ENCODE measurements at places on chromosomes 7 and 10.

GRCh38 chr10:92420546-92421275 lies 129.7 kb downstream of the MARCHF5 start:
- no peak for DNase-seq

DNA sequence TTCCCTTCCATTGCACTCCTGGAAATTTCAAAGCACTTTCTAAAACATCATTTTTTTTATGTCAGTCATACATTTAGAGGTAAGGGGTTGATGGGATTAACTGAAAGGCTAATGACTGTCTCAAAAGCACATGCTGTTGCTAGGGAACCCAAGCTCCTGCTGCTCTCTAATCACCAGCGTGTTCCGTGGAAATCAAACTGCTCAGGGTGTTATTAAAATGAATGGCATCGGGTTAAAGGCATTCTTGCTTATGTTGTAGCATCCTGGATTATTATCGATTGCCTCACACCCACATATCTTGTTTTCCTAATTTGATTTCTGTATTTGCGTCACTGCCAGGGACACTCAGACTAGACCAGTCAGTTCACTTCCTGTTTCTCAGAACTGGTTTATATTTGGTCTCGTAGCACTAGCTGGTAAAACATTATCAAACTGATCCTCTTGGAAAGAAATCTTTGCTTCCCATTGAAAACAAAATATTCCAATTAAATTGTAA lies 216.5 kb upstream of the MKLN1 start:
- no peak for DNase-seq

- no peak for DNase-seq
Measured at GRCh38 chr7:70678621-70679251, 453.2 kb upstream of the GALNT17 start.

GRCh38 chr10:93464776-93465388 lies 17.3 kb downstream of the MYOF start:
- DNase-seq = no peak

DNA sequence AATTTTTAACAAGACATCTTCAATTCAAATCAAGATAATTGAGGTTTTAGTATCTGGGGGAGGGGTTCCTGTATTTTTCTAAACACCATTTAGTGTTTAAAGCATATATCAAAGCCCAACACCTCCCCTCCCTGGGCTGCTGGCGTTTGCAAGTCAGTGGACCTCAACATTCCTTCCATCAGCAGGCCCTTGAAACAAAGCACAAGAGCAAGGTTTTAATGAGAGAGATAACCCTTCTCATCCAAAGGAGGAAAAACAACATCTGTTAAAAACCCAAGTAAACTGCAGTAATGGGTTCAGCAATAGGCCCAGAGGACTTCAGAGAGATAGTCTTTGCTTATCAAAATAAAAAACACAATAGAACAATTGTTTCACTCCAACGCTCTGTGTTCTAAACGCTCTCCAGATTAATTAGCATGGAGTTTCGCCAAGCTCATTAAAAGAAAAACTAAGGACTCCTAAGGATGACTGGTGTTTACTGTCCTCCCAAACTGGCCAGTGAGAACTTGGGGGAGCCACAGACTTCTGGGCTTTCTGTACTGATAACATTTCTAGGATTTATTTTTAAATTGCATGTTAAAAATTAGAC lies 2.5 kb downstream of the JCAD start:
- DNase-seq = no peak

DNA sequence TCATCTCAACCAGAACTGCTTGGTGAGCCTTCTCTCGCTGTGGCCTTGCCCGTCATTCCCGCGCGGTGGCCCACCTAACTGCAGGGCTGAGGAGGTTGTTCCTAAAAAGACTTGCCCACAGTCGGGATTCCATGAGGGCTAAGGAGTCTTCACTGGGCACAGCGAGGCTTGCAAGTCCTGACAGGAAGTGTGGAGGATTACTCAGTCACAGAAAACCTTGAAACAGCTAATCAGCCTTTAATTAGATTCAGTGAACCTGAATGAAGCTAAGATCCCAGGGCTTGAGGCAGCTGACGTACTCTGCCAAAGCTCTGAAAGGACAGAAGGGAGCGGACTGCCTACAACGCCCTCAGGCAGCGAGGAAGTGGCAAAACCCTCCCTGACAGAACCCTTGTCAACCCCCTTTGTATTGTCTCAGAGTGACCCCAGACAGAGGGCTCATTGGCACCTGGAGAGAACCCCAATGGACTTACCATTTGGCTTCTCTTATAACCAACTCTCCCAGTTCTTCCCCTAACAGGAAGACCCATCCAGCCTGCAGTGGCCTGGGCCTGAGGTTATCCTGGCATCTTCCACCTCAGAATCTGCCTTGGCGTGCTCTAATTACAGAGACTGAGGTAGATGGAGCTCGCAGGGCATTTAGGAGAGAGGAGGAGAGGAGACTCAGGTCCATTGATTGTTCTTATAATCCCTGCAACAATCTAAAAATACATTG lies 2.5 kb upstream of the LAMB4 start:
- no peak for DNase-seq

DNA sequence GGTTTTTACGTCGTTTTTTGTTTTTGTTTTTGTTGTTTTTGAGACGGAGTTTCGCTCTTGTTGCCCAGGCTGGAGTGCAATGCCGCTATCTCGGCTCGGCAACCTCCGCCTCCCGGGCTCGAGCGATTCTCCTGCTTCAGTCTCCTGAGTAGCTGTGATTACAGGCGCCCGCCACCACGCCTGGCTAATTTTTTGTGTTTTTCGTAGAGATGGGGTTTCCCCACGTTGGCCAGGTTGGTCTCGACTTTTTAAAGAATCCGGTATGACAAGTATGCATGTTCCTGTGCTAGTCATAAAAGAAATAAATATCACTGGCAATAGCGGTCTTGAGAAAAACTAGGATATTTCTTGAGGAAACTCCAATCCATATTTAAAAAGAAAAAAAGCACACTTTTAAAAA lies 2.7 kb upstream of the ARL4A start:
- DNase-seq = no peak

GRCh38 chr10:126476246-126476645 lies 88.0 kb upstream of the ADAM12 start:
- DNase-seq = no peak
